ENCODE measurements at places on chromosomes 3 and 15.

- DNase-seq = no peak
These were observed 195.3 kb downstream of the THRB start for GRCh38 chr3:24299246-24299805.

DNA sequence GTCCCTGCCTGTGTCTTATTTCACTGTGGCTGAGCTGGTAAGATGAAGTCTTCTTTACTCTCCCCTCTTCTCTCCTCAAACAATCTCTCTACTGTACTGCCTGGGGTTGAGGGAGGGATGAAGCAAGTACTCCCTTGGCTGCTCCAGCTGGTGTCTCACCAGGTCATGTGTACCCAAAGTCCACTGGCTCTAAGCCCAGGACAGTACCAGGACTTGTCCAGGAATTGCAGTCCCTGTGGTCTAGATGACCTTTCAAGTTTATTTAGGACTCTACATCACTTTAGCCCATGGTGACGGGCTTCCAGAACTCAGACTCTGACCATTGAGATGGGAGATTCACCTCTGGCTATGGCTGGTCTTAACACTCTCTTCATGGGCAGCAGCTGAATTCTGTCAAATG, 17.5 kb upstream of the SLC27A2 start:
- DNase-seq = no peak

DNA sequence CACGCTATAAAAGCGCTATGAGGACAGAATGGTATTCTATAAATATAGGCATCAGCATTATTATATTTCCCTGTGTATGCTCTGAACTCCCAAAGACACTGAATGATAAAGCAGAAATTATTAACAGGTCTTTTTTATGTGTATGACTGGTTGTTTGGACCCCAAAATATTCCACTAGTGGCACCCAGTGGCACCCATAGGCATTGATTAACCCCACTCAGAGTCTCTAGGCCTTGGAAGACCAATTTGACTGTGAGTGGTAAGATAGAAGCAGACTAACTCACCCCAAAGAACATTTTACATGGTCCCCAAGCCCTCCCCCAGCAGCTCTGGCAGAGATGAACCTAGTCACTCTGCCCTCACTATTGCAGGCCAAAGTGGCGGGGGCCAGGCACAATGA, 45.4 kb upstream of the UBE2E1 start:
- DNase-seq = no peak

- DNase-seq = no peak
These were observed 18.2 kb downstream of the MRPL46 start for GRCh38 chr15:88448991-88449461.

GRCh38 chr3:107951126-107951525, 139.7 kb downstream of the CD47 start:
- DNase-seq = no peak

DNA sequence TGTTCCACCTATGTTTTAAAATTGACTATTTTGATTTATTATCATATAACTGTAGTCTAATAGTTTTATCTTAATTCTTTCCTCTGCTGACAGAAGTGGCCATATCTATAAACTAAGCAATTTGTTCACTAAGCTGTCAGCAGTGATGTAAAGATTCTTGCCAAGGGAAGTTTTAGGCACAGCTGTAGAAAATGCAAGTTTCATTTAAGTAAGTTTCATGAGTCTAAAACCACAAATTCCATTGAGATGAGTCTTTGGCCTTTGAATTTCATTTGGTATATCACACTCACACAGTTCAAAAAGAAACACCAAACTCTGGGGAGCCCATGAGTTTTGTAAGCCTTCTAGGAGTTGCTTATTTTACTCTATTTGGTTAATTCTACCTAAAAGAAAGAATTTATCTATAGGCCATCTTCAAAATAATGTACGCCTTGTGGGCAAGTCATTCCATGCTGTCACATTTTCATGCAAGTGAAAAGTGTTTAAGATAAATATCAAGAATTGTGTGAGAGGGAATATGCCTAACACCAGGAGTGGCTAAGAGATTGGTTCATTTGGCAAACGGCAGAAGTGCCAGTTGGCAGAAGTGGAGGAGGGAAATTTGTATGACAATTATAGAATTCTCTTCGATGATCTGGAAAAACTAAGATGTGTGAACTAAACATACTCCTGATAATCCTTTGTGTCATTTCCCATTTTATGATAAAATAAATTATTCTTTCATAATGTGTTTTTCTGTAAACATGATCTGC, 292.9 kb downstream of the ZIC4 start:
- DNase-seq = no peak

DNA sequence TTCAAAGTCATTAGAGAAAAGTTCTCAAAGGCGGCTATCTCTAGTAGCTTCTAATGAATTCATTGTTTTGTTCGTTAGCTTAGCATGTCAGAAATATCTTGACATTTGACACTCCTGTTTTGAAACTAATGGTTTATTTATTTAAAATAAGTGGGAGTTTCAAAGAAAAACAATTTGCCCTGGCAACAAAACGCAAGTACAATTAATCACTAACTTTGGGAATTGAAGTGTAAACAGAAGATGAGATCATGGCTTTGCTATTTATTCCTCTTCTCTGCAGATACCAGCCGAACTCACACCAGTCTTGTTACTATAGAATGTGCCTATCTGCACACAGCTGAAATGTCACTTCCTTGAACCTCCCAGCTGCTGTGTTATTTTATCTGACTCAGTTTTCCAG, 27.5 kb downstream of the MASP1 start:
- DNase-seq = no peak

DNA sequence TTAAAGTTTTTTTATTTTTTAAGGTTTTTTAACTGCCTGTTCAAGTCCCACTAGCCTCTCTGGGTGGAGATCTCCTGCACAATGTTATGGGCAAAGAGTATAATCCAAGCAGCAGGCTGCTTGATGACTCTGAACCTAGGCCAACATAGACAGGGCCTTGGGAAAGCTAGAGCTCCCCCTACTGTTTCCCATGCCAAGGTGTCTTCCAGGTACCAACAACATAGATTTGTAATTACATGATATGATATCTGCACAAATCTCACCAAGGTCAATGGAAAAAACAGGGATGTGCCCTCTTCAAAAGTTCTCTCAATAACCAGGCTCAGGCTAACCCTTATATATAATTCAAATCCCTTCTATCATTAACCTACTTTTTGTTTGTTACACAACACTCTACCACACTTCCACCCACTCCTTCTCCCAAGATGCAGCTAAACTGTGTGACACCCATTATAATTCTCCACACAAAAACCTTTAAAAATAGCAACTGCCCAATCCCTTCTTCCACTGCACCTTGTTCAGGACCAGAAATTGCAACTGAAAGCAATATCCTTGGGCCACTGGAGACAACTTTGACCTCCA, 43.8 kb downstream of the RBM15B start:
- DNase-seq = peak; percentile 33

GRCh38 chr15:22918056-22918455, 62.1 kb downstream of the CYFIP1 start:
- DNase-seq = no peak

DNA sequence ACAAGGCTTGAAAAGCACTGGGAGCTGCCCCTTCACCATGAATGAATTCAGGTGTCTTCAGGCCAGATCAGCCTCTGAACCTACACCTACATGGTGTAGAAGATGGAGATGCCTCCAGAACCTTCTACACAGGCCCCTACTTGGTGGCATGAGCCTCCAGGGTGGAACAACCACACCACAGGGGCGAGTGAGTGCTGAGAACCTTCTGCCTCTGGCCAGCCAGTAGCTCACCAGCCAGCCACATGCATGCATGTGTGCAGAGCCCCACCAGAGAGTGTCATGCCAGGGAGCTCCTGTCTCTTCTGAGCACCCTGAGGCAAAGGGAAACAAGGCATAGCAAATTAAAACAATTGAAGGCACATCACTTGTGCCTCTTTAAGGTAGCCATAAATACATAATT, 161.8 kb upstream of the TOPAZ1 start:
- no peak for DNase-seq

- no peak for DNase-seq
These were observed 253.9 kb upstream of the LYSMD4 start for GRCh38 chr15:99987119-99987506.

DNA sequence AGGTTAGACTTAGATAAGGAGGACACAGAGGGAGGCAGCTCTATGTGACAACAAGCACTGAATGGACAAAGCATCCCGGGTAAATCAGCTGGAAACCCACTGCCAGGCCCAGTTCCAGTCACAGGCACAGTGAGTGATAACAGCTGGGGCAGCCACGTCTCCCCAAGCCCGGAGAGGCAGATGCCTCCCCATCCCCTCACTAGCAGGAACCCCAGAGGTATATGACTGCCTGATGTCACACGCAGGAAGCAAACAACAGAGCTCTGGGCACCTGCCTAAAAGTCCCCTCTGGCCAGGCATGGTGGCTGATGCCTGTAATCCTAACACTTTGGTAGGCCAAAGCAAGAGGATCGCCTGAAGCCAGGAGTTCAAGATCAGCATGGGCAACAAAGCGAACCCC, 18.2 kb downstream of the C15orf62 start:
- no peak for DNase-seq

GRCh38 chr3:46986055-46986730, 6.7 kb downstream of the NBEAL2 start:
- no peak for DNase-seq

GRCh38 chr3:10946526-10946925, 46.0 kb upstream of the SLC6A1 start:
- no peak for DNase-seq

- DNase-seq = no peak
These were observed 359.9 kb downstream of the AGBL1 start for GRCh38 chr15:86439614-86440013.

Measured in NCI-H1092 treated with DMSO at 0.1 percent for 48 hours (cell line).